Stimulated activated CD4-positive, alpha-beta T cell treated with anti-CD3 and anti-CD28 coated beads, Interleukin-15, amount 100 ng/mL, for 1 hour (primary cell): ENCODE measurements at places on chromosomes 2 and 18.

GRCh38 chr2:5540856-5541255 lies 151.3 kb upstream of the SOX11 start:
- no peak for DNase-seq

GRCh38 chr2:101821059-101821805 lies 123.7 kb downstream of the MAP4K4 start:
- DNase-seq: no peak

GRCh38 chr2:111660811-111661210 lies 223.2 kb downstream of the ANAPC1 start:
- DNase-seq: no peak

GRCh38 chr2:190663348-190663747 lies 14.5 kb downstream of the NAB1 start:
- DNase-seq: no peak

DNA sequence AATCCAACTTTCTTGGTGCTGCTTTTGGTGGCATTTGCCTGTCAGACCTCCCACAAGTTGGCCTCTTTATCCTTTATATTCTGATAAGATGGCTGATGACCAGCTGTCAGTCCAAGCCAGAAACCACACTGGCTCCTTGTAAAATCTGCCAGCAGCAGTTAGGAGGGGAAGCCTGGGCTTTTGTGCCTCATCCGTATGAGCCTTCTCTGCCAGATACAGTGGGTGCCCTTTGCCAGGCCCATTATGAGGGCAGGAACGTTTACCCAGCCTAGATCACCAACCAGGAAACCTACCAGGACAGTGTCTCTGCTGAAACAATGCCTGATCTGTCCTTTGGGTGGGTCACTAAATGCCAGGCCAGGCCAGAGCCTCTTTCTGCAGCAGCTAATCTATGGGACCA lies 202.9 kb upstream of the SP5 start:
- DNase-seq: no peak

DNA sequence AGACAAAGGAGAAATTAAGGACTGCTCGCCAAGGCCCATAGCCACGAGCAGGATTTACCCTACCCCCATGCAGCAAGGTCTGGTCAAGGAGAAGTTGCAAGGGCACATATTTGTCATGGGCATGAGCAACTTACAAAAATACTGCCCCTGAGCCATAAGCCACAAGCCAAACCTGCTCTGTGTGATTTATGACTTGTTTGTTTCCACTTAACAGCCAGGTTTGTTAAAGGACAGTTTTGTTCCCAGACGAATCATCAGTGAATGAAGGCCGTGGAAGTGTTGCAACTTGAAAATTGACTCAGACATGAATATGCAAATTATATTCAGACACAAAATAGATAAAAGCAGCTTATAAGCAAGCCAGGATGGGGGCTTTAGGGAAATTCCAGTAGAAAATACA lies 31.3 kb upstream of the EVA1A start:
- DNase-seq: no peak

- DNase-seq: no peak
Measured at GRCh38 chr2:102103992-102104871, 38.3 kb upstream of the IL1R1 start.

GRCh38 chr2:61949714-61950560 lies 44.5 kb downstream of the COMMD1 start:
- DNase-seq: no peak

- DNase-seq: no peak
Measured at GRCh38 chr2:33521791-33522281, 45.4 kb downstream of the RASGRP3 start.

DNA sequence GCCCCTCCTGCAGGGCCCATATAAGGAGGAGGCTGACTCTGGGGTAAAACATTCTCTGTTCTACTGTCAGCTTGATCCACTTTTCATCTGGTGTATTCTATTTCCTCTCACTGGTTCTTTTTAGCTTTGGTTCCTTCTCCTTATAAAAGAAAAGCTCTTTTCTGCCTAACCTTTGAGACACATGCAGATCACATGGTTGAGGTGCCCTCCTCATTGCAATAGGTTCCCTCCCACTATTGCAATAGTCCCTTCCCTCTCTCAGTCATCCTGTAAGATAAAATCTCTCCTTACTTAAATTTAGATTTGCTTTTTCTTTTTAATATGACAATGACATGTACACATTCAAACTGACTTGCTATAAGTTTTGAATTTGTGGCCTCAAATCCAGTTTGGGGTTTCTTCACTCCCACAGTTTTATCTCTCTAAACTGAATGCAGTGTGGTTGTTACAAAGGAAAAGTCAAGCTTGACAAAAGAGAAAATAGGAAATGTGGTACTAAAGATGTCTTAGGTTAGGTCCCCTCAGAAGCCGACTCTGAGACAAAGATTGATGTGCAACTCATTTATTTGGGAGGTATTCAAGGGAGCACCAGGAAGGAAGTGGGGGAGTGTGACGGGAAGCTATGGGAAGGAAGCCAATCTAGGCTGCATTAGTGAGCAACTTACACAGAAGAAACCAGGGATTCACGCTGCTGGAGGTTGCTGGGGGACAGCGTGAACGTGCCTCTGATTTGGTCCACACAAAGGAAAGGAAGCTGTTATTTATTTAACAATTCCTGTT lies 127.6 kb upstream of the LINC00305 start:
- DNase-seq: no peak

- no peak for DNase-seq
Measured at GRCh38 chr18:79583426-79583825, 96.2 kb upstream of the CTDP1 start.

- DNase-seq: no peak
Measured at GRCh38 chr2:241976296-241976695, 106.8 kb downstream of the RTP5 start.

DNA sequence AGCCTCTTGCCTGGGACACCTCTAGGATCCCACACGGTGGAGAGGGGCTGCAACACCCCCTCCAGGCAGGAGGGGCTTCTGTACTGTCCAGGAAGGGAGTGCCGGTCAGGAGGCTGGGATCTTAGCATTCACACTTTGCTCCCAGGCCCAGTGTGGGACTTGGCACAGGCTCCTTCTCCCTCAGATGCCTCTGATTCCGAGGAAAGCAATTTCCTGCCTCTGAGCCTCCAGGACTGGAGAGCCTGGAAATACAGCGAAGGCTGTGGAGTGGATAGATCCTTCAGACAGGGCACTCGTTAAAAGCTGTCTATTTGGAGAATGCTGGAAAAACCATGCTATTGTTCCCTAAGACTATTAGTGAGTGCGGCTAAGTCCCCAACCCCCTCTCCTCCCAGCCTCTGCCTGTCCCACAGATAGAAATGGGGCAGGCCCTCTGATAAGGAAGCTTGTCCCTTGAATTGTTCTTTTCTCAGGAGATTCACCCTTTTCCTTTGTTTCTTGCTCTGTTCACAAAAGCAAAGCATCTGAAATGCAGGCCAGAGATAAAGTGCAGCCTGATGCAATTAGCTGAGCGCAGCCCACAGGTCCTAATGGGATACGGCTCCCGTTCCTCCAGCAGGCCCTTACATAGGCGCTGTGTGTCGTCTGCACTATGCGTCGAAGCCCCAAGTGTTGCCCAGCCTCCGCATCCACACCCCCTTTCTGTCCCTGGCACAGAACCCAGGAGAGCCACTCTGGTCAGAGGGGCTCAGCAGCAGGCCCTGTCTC lies 252.2 kb downstream of the KLHL29 start:
- DNase-seq: no peak

GRCh38 chr2:229749779-229750178 lies 35.4 kb upstream of the DNER start:
- no peak for DNase-seq

GRCh38 chr2:182077448-182078142 lies 91.9 kb downstream of the PPP1R1C start:
- no peak for DNase-seq

- DNase-seq: no peak
Measured at GRCh38 chr2:237652854-237653253, 25.5 kb downstream of the LRRFIP1 start.

- DNase-seq: no peak
Measured at GRCh38 chr2:7096726-7097352, 179.6 kb downstream of the RNF144A start.
